Neural progenitor cell (in vitro differentiated cells): ENCODE measurements at places on chromosomes 2 and 18. TPM values are rescaled to one million over a fixed set of nuclear protein-coding genes. Genes with fewer than 3 reads are reported as not detected.

GRCh38 chr2:60839126-60839813 is 42.1 kb upstream of the REL start:
- peak; percentile 16 for DNase-seq

- no peak for DNase-seq
Observed at GRCh38 chr2:96931966-96932365, 54.4 kb downstream of the FAM178B start.

- no peak for DNase-seq
Observed at GRCh38 chr2:186263673-186264250, 222.3 kb upstream of the ZC3H15 start.

GRCh38 chr2:68936427-68936826 is 16.3 kb downstream of the GKN2 start:
- no peak for DNase-seq

- peak; percentile 59 for DNase-seq
Observed at GRCh38 chr2:124024561-124025170, 421 bp upstream of the CNTNAP5 start.

DNA sequence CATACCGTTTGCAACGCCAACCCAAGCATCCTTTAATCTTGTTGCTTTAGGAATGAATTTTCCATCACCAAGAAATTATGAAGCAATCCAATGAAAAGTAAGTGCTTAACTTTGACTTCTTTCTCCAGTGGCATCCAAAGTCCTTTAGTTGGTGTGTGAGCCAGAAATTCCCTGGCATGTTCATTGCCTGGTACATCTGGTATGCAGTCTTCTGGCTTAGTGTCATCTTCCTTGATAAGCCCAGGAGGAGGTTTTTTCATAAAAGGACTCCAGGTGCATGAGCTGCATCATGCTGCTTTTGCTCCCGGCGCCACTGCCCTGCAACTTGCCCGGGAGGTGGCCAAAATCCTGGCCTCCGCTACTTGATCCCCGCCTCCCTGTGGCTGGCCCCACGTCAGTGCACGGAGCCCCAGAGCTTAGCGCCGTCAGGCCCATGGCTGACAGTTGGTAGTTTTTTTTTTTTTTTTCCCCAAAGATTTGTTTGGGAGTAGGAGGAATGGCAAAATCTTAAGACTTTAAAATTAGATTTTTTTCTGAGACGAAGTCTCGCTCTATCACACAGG is 58.7 kb downstream of the PUM2 start:
- DNase-seq = peak; percentile 31

DNA sequence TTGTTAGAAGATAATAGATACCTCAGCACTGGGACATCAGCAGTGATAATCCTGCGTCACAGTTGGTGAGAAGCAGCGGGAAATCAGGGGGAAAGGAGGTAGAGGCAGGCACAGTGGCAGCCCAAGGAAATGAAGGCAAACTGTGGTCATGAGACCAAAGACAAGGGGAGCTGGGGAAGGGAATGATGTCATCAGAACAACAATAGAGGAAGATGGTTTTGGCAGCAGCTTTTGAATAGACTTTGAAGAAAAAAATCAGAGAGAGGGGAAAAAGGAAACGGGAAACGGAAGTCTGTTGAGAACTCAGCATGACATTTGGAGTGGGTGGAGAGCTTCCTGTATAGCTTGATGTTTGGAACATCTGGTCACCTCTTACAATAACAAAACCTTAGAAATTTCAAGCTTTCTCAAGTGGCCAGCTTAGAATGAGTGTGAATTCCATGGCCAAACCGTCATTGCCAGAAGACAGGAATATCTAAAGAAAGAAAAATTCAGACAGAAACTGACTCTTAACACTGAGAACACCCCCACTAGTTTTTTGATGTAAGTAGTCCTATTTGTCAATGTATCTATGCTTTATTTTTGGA is 18.4 kb upstream of the YES1 start:
- DNase-seq = peak; percentile 39

DNA sequence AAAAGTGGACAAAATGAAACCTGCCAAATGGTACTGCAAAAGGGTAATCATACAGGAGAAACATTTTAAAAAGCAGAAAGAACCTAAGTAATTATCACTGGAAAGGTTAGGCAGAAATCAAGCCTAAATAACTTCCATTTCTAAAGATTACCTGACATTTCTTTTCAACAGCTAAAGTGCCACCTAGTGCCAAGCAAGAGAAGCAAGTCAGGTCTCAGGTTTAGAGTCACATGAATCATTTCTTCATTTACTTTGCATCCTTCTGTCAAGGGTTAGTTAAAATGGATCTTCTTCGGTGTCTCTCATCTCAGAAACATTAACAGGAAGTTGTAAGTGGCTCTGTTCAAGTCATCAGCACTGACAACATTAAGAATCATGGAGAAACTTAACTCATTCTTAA is 90.3 kb downstream of the AKAIN1 start:
- peak; percentile 12 for DNase-seq

DNA sequence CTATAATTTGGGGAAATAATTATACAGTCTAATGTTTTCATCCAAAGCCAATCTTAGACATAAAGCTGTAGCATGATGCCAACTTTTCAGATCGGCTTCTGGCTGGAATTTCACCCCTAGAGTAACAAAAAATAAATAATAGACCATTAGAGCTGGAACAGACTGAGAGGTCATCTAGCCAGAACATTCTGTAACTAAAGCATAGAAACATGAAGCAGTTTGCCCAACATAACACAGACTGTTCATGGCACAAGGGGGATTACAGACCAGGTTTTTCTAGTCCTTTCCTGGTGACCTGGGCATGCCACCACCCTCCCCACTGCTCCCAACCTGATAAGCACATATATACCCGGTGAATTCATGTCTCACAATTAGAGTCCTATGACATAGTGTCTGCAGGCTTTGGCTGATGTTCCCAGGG is 116.4 kb upstream of the PPP1CB start:
- no peak for DNase-seq

- DNase-seq = no peak
Observed at GRCh38 chr2:177325554-177325953, 61.0 kb upstream of the NFE2L2 start.

GRCh38 chr2:54568876-54569321 is 112.8 kb downstream of the SPTBN1 start:
- peak; percentile 13 for DNase-seq

GRCh38 chr18:74689251-74689650 is 91.6 kb downstream of the ZNF407 start:
- no peak for DNase-seq

DNA sequence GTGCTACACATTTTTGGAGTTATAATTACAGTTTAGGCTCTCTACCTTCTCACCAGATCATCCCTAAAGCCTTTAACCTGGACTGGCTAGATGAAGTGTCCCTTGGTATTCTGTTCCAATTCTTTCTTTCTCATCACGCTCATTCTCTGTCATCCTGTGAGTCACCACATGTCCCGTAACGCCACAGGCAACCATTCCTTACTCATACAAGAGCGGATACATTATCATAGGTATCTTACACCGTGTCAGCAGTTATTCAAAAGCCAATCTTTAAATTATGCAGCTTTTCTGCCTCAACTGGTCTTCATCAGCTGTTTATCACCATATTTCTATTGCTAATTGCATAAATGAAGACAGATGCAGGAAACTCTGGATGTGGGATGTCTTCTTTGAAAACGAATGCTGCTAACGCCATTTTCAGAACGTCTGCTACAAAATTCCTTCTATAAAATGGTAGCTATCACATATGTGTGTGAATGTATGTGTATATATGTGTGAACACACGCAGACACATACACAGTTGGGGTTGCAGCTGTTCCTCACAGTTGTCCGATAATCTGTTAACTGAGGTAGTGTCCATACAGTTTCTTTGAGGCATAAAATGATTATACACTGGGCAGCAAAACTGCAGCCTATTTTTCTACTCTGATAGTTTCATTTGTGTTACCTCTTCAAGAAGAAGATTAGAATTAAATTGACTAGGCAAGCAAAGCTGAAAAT is 47.9 kb downstream of the EML6 start:
- DNase-seq = no peak

- no peak for DNase-seq
Observed at GRCh38 chr2:73289304-73289703, 4.0 kb downstream of the EGR4 start.

GRCh38 chr18:9732031-9732430 is 23.9 kb downstream of the RAB31 start:
- no peak for DNase-seq

- no peak for DNase-seq
Observed at GRCh38 chr2:237488295-237488694, 1.2 kb downstream of the MLPH start.

- no peak for DNase-seq
Observed at GRCh38 chr2:25311865-25312575, 29.7 kb downstream of the DNMT3A start.

Gene COL5A2
- 11.2 and 11.6 TPM in 2 replicates for total RNA-seq

Gene OTOS
- not detected in 2 replicates for total RNA-seq

Gene ZCCHC2
- 5.5 and 8.9 TPM in 2 replicates for total RNA-seq

Gene SF3B1
- 462 and 787 TPM in 2 replicates for total RNA-seq

Gene AFF3
- 0.26 and 0.56 TPM in 2 replicates for total RNA-seq
